DND-41 (cell line): ENCODE measurements at places on chromosomes 16 and 17.

DNA sequence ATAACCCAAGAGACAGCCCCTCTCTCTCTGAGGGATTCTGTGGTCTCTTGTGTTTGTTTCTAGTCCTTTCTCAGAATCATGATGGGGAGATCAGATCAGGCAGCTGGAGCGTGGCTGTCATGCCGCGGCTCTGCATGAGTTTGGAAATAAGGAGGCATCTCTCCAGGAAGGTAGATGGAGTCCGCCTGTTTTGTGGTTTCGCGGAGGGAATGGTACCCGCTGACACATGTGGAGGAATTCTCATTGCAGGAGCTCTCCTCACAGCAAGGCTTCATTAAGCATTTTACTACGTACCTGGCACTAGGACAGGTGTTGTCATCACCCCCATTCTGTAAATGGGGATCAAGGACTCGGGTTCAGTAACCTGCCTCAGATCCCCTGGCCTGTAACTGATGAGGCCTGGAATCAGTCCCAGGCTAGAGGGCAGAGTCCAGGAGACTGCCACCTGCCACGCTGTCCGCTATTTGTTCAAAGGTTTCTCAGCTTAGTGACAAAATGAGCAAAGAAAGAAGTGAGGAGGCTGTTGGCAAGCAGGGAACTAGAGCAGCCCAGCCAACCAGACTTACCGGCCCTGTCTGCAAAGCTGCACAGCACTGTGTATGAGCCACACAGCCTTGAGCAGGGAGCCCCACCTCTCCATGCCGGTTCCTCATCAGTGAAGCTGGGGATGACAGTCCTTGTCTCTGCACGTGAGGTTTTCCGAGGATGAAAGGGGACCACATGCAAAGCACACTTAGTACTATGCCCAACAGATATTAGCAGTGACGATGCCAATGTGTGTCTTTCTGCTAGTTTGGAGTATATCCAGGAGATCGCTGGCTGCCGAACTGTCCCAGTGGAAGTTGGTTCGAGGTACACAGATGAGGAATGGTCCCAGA lies 11.0 kb downstream of the KDM8 start:
- H3K4me1 ChIP-seq = no peaks in the 10 kb centered on the region
- no peaks in the 10 kb centered on the region for H3K27me3 ChIP-seq
- H3K36me3 ChIP-seq = peaks cover 69% of the 10 kb centered on the region

DNA sequence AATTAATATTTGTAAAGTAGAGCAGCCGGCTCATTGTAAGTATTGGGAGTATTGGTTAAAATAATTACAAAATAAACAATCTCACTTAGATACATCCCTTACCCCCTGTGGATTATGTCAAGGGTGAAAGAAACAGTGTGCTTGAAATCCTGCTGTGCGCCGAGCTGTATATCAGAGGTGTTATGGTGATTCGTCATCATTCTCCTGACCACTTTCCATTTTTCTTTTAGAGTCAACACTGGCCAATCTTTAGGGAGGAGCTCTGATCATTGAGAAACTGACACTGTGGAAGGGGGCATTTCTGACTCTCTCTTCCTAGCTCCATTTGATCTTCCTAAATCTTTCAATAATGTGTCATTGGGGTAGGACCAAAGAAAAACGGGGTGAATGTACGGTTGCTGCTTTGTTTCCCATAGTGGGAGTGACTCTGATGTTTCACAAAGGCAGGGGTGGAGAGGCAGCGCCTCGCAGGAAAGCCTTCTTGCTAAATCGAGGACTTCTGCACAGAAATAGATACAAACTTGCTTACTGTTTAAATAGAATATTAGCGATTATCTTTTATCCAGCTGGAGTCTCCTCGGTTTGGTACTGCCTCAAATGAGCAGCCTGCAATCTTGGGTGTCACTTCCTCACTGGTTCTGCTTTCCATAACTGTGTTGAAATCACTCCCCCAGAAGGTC lies 123.4 kb downstream of the PRKCB start:
- peaks cover 7% of the 10 kb centered on the region; the same call in 1 of the 2 replicates for H3K4me1 ChIP-seq
- peaks cover 10% of the 10 kb centered on the region; the same call in 1 of the 2 replicates for H3K36me3 ChIP-seq
- no peak overlapping the region for H3K27ac ChIP-seq
- no peak overlapping the region for H3K4me3 ChIP-seq
- DNase-seq = no peak

- peaks cover 42% of the 10 kb centered on the region for H3K27me3 ChIP-seq
- H3K36me3 ChIP-seq = no peaks in the 10 kb centered on the region
- no peak for DNase-seq
- H3K27ac ChIP-seq = no peak overlapping the region
- no peak overlapping the region for H3K4me3 ChIP-seq
Observed at GRCh38 chr16:49929626-49930025, 73.7 kb upstream of the ZNF423 start.

GRCh38 chr16:83813823-83814658 lies 6.3 kb downstream of the HSBP1 start:
- H3K4me1 ChIP-seq = peaks cover 18% of the 10 kb centered on the region
- no peak overlapping the region for H3K27ac ChIP-seq
- no peaks in the 10 kb centered on the region for H3K27me3 ChIP-seq
- DNase-seq = no peak
- no peak overlapping the region for H3K4me3 ChIP-seq

DNA sequence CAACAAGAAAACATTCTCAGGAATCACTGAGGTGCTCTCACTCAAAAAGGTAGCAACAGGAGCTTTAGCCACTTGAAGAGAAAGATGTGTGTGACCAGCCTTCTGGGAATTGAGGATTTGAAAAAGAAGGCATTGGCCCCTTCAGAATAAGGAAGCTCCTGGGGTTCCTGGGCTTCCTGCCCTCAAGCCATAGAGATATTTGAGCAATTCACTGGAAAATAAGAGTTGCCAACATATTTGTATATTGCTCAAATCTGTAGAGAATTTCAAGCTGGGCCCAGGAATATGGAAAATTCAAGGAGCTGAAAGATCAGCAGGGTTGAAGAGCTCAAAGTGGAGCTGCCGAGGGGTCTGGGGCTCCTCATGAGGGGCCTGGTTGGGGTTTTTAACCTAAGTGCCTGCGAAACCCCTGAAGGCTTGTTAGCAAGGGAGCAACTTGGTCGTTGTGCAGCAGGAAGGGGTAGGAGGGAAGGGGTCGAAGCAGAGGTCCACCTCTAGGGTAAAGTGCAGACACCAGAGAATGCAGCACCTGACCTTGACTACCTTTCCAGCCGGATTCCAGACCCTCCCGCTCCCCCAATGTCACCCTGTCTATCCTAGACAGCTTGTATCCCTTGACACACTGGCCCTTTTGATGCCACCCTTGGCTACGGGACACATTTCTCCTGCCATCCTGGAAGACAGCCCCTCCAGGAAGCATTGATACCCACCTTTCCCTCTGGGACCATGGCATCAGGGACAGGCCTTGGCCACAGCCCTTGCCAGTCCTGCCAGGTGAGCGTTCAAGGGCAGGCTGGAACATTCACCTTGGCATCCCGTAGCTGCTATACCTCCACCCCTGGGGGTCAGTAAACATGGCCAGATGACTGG lies 67.6 kb upstream of the SREBF1 start:
- no peak overlapping the region for H3K27ac ChIP-seq
- no peaks in the 10 kb centered on the region for H3K4me1 ChIP-seq
- H3K36me3 ChIP-seq = no peaks in the 10 kb centered on the region
- DNase-seq = no peak
- no peak overlapping the region for H3K4me3 ChIP-seq

GRCh38 chr16:77335652-77336234 lies 99.1 kb downstream of the ADAMTS18 start:
- H3K36me3 ChIP-seq = no peaks in the 10 kb centered on the region
- DNase-seq = no peak

DNA sequence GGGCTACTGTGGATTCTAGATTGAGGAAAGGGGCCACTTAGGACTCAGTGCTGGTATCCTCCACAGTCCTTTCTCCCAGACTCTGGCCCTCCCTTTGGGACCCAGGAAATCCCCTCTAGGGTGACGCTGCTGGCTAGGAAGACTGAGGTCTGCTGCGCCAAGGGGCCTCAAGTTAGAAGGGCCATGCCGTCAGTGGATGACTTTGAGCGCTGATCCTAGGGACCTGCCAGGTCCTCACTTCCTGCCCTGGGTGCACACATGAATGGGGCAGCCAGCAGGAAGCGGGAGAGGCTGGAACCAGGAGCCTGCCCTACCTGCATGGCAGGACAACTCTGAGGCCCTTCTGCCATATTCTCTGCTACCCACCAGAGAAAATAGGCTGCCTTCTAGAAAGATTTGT lies 145.0 kb downstream of the RAB11FIP4 start:
- H3K27me3 ChIP-seq = no peaks in the 10 kb centered on the region
- no peak overlapping the region for H3K27ac ChIP-seq
- no peaks in the 10 kb centered on the region for H3K36me3 ChIP-seq
- H3K4me3 ChIP-seq = no peak overlapping the region
- no peak for DNase-seq

DNA sequence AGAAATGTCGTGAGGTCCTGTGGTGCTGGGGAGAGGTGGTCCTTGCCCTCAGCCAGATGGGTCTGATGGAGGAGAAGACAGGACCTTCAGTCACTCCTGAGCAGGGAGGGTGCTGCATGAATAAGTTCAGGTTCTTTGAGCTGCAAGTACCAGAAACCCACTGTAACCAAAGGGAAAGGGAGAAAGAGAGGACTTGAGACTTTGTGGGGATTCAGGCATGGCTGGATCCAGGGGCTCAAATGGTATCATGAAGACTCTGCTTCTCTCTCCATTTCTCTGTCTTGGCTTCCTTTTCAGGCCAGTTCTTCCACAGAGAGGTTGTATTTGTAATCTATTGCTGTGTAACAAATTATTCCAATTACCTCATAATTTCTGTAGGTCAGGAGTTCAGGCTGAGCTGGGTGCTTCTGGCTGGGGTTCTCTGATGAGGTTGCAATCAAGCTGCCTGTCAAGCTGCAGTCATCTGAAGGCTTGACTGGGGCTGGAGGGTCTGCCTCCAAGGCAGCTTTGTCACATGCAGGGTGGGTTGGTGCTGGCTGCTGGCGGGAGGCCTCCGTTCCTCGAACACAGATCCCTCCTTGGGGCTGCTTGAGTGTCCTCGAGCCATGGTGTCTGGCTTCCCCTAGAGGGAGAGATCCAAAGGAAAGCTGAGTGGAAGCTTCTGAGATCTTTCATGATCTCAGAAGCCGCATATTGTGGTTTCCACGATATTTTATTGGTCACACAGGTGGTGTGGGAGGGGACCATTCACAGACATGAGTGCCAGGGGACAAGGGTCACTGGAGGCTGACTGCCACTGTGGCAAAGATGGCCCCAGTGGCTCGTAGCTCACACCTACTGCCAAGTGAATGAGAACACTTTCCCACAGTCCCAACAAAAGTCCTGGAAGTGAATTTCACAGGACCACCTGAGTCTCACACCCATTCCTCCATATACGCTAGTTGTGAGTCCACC lies 5.9 kb upstream of the ADCY7 start:
- H3K36me3 ChIP-seq = no peaks in the 10 kb centered on the region
- no peak overlapping the region for H3K4me3 ChIP-seq
- DNase-seq = no peak
- no peak overlapping the region for H3K27ac ChIP-seq
- peaks cover 17% of the 10 kb centered on the region for H3K27me3 ChIP-seq

DNA sequence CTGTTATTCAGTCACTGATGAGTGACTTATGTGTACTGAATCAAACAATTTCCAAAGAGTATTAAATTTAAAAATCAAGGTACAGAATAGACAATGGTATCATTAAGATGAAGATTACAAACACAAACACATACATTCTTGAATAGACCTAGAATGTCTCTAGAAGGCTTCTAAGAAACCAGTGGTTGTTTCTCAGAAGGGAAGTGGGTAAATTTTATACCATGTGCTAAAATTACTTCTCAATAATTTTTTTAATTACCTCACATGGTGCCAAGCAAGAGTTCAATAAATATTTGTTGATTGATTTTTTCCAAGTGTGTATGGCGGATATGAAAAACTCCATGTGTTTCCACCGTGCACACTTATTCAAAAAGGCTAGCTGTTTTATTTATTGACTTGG lies 6.4 kb downstream of the DYNLRB2 start:
- no peak for DNase-seq
- H3K36me3 ChIP-seq = no peaks in the 10 kb centered on the region
- no peak overlapping the region for H3K27ac ChIP-seq
- H3K4me3 ChIP-seq = no peak overlapping the region

DNA sequence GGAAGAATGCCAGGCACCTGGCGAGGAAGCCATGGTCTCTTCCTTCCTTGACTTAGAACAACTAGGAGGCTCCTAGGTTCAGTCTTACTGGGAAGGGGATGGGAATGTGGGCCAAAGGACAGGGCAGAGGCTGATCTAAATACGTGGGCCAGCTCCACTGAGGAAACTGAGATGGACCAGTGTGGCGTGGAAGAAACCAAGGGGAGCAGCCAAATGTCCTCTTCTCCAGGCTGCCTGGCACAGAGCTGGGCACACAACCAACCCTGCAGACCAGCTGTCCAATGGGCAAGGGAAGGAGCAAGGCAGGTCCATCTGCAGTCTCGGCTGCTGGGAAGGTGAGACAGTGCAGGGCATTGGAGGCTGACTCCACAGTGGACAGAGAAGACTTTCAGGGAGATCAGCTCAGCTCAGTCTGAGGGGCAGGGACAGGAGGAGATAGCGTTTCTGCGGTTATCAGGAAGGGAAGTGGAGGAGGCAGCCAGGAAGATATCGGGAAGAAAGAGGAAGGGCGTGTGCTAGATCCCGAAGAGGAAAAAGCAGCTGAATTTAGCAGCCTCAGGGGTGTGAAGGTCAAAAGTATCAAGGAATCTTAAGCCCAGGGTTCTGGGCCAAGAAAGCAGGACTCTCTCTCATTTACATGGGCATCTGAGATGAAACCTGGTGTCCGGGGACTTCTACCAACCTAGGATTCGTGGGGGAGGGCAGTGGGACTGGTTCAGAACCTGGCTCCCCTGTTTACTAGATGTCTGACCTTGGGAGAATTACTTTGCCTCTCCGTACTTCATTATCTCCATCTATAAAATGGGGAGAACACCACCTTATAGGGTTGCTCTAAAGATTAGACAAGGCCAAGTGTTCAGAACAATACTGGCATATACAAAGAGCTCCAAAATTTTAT lies 1.8 kb downstream of the KIFC3 start:
- no peaks in the 10 kb centered on the region for H3K27me3 ChIP-seq
- no peak overlapping the region for H3K4me3 ChIP-seq
- no peaks in the 10 kb centered on the region for H3K36me3 ChIP-seq
- H3K4me1 ChIP-seq = peaks cover 16% of the 10 kb centered on the region
- H3K27ac ChIP-seq = no peak overlapping the region

GRCh38 chr17:82095777-82096708 lies 2.0 kb downstream of the FASN start:
- peak overlapping the region; percentile 83 for H3K27ac ChIP-seq
- no peaks in the 10 kb centered on the region for H3K27me3 ChIP-seq
- peaks cover 61% of the 10 kb centered on the region for H3K36me3 ChIP-seq
- no peak for DNase-seq
- H3K4me3 ChIP-seq = peak overlapping the region; percentile 73; the same call in 1 of the 2 replicates
- peaks cover 52% of the 10 kb centered on the region for H3K4me1 ChIP-seq
